Retina (tissue), 1 donor: ENCODE measurements at places on chromosomes 1 and 21.

DNA sequence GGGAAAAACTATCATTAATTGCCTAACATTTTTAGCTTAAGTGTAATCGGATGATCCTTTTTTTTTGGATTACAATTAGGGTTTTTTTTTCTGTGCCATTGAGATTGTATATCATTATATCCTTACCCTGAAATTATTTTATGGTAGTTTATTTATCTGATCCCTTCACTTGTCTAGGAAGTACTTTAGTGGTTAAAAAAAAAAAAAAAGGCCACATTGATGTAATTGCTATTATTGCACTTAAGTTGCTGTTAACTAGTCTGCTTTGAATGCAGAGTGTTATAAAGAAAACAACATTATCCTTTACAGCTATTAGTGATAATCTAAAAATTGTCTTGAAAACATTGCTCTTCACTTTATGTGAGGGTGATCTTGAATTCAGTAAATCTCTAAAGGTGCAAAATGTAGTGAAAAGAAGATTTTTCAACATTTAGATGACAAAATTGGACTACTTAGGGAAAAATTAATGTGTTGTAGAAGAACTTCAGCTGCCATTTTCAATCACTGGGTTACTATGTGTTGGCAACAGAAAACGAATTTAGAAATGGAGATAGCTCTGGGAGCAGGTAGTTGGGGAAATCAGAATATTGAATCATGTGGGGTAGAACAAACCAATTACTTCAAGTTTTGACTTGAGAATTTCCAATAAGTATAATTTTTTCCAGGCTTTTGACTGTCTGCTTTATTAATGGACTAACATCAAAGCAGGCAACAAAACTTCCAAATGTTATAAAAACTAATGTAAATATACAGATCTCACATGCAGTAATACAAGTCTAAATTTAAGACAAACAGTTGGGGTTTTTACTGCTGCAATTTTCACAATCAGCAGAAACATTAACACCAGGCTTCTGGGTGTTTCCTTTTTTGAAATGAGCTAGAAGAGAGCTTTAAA lies 5.0 kb downstream of the ADGRL2 start:
- DNase-seq: no peak

DNA sequence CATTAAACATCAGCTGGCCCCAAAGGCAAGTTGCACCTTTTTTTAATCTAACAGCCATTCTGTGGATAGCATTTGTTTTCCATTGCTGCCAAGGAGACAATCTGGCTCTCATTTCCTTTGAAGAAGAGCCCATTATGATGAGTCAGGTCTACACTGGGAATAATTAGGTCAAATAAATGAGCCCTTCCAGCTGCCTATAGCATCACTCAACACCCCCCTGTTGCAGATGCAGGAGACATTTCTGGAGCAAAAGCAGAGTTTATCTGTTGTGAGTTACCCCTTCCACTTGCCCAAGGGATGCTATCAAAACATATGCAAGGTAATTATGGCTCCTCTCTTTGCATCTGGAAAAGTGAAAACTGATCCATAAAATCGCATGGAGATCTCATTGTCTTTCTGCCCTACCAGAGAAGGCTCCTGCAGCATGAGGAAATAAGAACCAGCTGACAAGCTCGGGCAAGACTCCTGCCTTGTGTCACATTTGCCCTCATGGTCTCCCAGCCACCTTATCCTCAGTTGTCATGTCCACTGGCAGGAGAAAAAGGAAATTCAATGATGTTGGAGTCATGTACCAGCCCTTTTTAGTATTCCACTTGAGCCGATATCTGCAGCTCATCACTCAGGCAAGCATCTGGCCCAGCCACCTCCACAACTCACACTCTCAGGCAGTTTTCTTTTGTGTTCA lies 135.9 kb downstream of the SLC30A10 start:
- DNase-seq: no peak

DNA sequence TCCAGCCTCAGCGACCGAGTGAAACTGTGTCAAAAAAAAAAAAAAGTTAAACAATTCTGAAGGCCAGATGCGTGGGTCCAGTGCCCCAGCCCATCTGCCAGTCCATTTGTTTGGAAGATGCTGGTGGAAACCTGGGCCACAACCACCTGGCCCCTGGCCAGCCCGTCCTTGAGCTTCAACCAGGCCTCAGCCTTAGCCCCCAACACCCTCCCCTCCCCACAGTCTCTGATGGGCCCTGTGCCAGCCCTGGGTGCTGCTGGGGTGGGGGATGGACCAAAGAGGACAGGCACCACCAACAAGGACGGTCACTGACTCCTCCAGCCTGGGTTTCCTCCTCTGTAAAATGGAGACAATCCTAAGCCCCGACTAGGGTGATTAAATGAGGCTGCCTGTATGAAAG lies 19.6 kb upstream of the PLEKHG5 start:
- DNase-seq: no peak

DNA sequence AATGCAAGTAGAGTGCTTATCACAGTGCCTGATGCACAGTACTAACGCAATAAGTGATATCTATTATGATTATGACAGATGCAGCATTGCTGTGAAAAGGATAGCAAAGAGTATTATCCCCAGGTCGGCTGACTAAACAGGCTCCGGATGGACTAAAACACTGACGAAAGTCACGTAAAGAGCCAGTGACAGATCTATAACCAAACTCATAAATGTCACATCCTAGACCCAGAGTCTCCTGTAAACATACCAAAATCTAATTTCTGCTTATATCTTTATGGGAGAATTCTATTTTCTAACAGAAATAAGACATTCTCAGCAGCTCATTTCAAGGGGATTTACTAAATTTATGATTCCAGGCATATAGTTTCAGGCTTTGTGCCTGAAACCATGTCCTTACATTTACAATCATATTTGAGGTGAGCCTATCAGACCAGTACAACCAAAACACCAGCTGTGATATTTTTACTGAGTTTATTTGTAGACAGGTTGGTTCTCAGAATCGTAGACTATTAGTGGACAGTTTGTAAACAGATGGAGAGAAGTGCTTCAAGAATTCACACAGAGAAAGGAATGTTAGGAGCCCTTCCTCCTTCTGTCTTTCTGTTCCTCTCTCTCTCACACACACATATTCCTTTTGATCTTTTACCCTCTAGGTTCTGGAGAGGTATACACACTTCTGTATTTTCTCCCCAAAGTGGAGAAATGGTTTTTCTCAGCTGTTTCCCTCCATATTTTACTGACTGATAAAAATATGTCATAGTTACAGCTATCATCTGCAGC lies 52.4 kb upstream of the WDR26 start:
- no peak for DNase-seq

- no peak for DNase-seq
These were observed 20.7 kb downstream of the PPP1R15B start for GRCh38 chr1:204390751-204391466.

DNA sequence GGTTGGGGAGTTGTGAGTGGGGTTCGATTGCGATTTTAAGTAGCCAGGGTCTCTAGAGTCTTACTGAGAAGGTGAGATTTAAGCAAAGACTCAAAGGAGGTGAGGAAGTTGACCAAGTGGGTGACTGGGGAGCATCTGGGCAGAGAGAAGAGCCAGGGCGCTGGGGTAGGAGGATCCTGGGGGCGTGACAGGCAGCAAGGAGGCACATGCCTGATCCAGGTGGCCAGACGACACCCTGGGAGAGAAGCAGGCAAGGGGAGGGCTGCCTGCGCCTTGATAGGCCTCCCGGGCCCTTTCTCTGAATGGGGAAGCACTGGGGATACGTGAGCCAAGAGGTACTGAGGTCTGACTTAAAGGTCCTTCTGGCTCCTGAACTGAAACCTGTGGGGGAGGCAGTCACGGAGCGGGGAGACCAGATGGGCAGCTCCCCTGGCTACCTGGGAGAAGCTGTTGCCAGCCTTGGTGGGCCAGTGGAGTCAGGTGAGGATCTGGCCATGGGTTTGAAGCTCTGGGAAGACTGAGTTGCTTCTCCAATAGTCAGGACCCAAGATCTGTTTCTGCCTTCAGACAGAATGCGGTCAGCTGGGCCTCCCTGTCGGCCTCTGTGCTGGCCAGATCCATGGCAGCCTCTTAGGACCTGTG lies 5.4 kb downstream of the ZBTB48 start:
- no peak for DNase-seq

DNA sequence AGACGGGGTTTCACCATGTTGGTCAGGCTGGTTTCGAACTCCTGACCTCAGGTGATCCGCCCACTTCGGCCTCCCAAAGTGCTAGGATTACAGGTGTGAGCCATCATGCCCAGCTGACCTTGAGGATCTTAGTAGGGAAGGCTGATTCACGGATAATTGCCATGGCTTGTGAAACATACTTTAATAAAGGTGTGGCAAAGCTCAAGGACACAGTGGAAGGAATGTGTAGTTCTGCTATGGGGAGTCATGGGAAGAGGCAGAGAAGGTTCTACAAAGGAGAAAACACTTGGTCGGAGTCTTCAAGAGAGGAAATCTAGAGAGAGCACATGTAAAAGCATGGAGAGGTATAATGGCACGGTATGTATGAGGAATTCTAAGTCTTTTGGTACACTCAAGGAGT lies 12.7 kb upstream of the PTCH2 start:
- DNase-seq: no peak

DNA sequence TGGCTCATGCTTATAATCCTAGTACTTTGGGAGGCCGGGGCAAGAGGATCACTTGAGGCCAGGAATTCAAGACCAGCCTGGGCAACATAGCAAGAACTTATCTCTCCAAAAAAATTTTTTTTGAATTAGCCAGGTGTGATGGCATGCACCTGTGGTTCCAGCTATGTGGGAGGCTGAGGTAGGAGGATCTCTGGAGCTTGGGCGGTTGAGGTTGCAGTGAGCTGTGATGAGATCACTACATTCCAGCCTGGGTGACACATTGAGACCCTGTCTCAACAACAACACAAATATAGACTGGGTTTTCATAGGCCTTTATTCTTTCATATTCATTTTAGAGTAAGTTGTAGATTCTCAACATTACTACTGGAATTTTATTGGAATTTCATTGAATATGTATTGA lies 12.8 kb downstream of the MED18 start:
- no peak for DNase-seq

GRCh38 chr1:116316373-116316772 lies 56.7 kb upstream of the ATP1A1 start:
- no peak for DNase-seq

DNA sequence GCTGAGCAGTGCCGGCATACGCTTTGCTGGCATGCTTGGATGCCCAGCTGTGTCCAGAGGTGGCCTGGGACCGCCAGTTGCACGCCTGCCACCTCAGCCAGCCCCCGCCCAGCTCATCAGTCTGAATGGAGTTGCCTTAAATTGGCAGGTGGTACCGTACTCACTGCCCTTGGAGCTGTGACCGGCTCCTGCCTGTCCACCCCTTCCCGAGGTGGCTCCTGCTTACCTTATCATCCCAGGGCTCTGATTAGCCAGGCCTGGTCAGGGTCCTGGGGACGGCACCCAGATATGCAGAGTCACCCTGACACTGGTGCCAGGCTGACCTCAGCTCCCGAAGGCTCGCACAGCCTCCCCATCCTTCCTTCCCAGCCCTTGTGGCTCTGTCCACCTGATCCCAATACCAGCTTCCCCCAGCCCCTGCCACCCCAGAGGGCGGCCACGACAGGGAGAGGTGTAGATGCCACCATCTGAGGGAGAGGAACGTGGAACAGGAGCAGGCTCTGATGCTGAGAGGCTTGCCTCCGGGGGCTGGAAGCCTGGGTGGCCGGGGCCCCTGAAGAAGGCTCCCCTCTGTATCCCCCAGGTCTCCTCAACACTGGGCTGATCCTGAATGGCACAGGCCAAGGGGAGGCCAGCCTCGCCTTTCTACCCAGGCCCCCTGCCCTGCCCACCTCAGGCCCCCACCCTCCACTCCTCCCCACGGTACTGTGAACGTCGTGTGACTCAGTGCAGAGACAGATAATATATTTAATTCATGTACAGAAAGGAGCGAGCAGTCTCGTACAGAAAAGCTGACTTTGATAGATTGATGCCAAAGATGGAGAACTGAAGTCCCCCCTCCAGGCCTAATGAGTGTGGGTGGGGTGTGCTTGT lies 27.8 kb downstream of the CDK18 start:
- no peak for DNase-seq

DNA sequence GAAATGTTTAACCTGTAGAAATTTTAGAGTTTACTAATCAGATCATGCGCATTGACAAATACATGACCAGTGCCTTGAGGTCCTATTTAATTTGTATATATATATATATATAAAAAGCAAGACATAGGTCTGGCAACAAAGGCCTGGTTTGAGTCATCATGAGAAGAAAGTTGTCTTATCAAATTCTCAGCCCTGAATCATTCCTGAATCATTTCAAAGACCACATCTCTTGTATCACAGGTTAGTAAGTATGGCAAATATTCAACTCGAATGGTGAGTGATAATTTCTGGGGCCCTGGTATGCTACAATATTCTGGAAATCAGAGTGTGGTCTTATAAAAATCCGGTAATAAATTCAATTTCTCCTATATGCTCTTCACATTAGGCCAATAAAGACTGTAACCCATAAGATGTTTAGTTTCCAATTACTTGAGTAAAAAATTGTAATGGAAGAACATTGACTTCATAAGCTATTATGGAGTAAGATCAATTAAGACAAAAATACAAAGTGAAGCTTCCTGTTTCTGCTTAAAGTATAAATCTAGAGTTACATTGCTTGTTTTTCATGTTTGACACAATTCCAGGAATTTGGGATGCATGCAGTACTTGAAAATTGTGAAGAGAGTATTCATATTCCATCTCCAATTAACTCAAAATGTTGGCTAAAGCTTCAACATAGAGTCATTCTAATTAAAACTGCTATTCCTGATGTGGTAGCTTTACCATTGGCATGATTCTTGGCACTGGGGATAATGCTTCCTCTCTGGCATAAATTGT lies 309.4 kb downstream of the BRINP3 start:
- DNase-seq: no peak

DNA sequence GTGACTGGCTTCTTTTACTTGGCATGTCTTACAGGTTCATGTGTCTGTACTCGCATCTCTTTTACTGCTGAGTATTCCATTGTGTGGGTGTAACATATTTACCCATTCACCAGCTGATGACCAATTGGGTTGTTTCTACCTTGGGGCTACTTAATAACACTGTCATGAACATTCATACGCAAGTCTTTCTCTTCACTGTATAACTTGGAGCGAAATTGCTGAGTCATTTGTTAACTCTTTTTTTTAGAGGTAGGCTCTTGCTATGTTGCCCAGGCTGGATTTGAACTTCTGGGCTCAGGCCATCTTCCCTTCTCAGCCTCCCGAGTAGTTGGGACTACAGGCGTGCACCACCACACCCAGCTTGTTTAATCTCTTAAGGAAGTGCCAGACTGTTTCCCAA lies 6.5 kb downstream of the PYCR2 start:
- DNase-seq: no peak

- peak; percentile 83 for DNase-seq
These were observed 15.8 kb upstream of the TAS1R2 start for GRCh38 chr1:18875107-18875795.

- no peak for DNase-seq
These were observed 22.5 kb upstream of the SLC27A3 start for GRCh38 chr1:153752571-153753195.

DNA sequence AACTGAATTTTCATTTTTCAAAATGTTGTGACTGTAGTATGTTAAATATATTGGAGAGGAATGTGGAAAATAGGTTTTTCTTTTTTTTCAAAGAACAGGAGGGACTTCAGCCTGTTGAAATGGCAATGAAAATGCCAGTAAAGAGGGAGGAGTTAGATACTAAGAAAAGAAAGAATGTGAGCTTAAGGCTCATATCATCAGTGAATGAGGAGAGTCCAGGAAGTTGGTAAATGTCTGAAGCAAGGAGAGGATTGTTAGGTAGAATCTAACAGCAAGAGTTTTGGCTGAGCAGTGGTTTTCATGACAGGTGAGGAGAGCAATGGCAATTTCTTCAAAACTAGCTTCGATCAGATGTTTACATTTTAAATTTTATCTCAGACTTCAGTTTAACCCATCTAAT lies 43.0 kb downstream of the PLA2G4A start:
- DNase-seq: no peak

- DNase-seq: no peak
These were observed 26.4 kb downstream of the LRRC53 start for GRCh38 chr1:74486036-74486435.

GRCh38 chr1:117473063-117473462 lies 105.8 kb downstream of the MAN1A2 start:
- DNase-seq: no peak
